ENCODE measurements at places on chromosomes 12 and 14.
A peak's percentile ranks its signal among the peaks of the same experiment; 100 is the strongest.

DNA sequence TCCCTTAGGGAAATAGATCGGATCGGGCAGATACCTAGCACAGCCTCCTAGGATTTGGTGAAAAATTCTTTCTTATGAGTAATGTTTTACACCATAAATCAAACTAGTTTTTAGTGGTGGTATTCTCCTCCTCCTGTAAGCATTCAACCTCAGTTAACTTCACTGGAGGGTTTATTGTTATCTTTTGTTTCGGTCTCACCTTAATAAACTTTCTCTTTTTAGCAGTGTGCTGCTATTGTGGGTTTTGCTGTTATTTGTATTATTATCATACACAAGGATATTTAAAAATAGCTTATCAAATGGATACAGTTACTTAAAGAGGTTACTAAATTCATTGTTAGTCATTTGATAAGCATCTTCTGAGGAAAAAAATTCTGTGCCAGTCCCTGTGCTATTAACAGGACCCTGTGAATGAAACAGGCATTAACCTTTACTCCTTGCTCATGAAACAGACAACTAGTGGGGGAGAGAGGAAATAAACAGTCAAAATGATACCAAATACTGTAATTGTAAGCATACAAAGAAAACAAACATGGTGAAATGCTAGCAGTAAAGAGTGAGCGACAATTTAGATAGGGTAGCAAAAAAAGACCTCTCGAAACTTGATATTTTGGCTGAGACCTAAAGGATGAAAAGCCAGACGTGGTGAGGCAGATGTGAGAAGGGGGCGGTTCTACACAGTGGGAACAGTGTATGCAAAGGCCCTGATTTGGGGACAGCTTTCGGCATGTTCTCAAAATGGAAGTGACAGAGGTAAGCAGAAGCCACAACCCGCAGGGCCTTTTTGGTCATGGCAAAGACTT, 178.7 kb upstream of the SOX5 start:
- DNase-seq: no peak

DNA sequence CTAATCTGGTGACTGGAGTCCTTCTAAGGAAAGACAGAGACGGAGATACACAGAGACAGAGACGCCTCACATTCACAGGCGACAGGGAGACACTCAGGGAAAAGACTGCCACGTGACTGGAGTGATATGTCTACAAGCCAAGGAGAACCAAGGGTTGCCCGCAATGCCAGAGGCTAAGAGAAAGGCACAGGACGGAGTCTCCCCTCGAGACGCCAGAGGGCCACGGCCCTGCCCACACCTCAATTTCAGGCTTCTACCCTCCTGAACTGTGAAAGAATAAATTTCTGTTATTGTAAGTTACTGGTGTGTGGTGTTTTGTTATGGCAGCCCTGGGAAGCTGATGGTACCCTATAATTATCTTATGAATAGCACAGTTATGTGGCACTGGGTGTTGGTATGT, 11.6 kb upstream of the RAN start:
- no peak for DNase-seq

- DNase-seq: peak; percentile 37
These were observed 2.7 kb downstream of the DYRK2 start for GRCh38 chr12:67651132-67651695.

- no peak for DNase-seq
These were observed 223.1 kb downstream of the RAD51B start for GRCh38 chr14:68042586-68043210.

- no peak for DNase-seq
These were observed 36.6 kb upstream of the PIK3C2G start for GRCh38 chr12:18224745-18225144.
